HCT116 (cell line): ENCODE measurements at places on chromosomes 3 and 15.

DNA sequence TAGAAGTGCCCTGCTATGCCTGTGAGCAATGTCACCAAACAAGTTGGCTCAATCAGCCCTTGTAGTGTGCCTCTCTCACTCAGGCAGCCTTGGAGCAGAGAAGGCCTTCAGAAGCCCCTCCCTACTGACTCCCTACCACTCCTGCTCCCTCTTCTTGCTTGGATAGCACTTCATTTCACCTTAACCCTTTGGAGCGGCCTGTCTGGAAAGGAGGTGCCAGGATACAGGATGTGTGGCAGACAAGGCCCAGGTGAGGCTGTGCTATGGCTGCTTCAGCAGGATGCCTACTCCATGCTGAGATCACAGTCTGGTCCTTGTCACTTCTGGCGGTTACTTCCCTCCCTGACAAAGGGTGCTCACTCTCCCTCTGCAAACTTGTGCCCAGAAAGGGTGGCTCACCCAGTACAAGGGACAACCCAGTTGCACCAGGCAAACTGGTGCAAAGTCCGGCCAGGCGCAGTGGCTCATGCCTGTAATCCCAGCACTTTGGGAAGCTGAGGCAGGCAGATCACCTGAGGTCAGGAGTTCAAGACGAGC is 1.1 kb downstream of the MON1A start:
- H3K4me3 ChIP-seq = peak overlapping the region; percentile 23
- no peaks in the 10 kb centered on the region for H3K27me3 ChIP-seq
- no peaks in the 10 kb centered on the region for H3K36me3 ChIP-seq
- peaks cover 49% of the 10 kb centered on the region for H3K4me1 ChIP-seq
- H3K27ac ChIP-seq = peak overlapping the region; percentile 14; the same call in 1 of the 2 replicates

- no peaks in the 10 kb centered on the region for H3K4me1 ChIP-seq
- H3K27me3 ChIP-seq = no peaks in the 10 kb centered on the region
- no peak overlapping the region for H3K27ac ChIP-seq
- no peaks in the 10 kb centered on the region for H3K36me3 ChIP-seq
Observed at GRCh38 chr3:47464588-47464987, 11.2 kb downstream of the SCAP start.

DNA sequence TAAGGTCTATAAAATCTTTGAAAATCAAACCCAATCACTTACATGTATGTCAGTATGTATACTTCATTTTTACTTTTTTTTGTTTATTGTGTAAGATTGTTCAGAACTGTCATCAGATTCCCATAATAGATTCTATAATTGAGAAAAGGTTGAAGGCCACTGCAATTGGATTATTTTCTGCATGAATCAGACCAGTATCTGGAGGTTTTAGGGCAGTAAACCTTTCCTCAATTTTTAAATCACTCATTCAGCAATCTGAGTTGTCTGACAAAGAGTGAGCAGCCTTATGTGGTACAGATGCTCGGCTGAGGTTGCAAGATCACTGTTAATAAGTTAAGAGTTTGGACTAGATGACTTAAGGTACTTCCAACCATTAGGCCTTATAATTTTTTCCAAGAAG is 96.0 kb downstream of the TP63 start:
- no peak overlapping the region for H3K27ac ChIP-seq
- no peak overlapping the region for H3K4me3 ChIP-seq
- no peaks in the 10 kb centered on the region for H3K27me3 ChIP-seq
- H3K36me3 ChIP-seq = no peaks in the 10 kb centered on the region

DNA sequence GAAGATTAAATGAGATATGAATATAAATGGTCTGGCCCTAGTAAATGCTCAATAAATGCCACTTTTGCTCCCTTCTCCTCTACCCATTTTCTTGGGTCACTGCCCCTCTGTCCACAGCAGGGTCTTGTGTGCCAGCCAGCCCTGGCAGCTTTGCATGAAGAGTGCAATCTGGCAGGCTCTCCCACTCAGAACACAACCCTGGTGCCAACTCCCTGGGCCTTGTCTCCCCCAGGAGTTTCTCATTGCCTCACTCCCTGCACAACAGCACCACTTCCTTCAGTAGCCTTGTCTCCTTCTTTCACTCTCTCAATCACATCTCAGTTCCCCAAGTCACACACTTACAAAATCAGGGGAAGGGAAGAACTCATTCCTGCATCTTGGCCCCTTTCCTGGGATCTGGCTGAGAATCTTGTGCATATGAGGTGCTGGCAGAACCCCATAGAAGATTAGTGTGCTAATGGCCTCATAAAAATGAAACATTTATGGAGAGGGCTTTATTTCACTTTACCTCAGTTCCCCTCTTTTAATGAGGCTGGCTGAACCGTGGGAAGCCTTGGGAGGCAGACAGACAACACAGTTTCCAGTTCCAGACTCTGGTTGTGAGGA is 445.9 kb upstream of the PROK2 start:
- H3K4me1 ChIP-seq = no peaks in the 10 kb centered on the region
- no peaks in the 10 kb centered on the region for H3K36me3 ChIP-seq
- DNase-seq = no peak
- peaks cover 52% of the 10 kb centered on the region for H3K27me3 ChIP-seq
- no peak overlapping the region for H3K4me3 ChIP-seq
- no peak overlapping the region for H3K27ac ChIP-seq

- no peaks in the 10 kb centered on the region for H3K4me1 ChIP-seq
- peaks cover 9% of the 10 kb centered on the region; the same call in 1 of the 2 replicates for H3K36me3 ChIP-seq
- no peak overlapping the region for H3K27ac ChIP-seq
- DNase-seq = no peak
Observed at GRCh38 chr15:85722374-85723152, 72.2 kb downstream of the KLHL25 start.

DNA sequence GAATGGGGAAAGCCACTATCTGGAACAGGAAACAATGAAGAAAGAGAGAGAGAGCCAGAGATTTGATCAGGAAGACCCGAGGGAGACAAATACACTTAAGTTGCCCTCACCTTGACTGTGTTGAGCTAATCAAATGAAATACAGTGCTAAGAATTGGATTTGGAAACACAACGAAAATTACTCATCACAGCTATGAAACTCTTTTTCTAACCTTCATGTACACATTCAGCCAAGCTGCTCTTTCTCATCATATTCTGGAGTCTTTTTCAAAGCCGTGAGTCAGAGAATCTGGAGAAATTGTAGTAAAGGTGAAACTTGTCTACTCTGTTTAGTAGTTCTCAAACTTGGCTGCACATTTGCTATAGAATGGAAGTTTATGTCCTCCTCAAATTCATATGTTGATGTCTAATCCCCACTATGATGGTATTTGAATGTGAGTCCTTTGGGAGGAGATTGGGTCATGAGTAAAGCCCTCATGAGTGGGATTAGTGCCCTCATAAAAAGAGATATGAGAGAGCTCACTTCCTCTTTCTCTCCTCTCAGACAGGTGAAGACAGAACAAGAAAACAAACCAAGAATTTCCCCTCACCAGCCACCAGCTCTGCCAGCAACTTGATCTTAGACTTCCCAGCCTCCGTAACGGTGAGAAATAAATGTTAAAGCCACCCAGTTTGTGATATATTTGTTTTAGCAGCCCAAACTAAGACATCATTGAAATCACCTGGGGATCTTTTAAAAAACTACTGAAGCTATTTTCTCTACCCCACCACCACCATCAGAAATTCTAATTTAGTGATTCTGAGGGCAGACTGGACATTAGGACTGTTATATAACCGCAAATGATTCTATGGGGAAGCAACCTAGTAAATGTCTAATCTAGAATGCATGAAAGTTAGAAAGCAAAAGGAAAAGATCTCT is 143.6 kb upstream of the GRM7 start:
- DNase-seq = no peak
- no peaks in the 10 kb centered on the region; the same call in 1 of the 2 replicates for H3K27me3 ChIP-seq
- H3K4me3 ChIP-seq = no peak overlapping the region
- H3K36me3 ChIP-seq = no peaks in the 10 kb centered on the region
- H3K4me1 ChIP-seq = no peaks in the 10 kb centered on the region

DNA sequence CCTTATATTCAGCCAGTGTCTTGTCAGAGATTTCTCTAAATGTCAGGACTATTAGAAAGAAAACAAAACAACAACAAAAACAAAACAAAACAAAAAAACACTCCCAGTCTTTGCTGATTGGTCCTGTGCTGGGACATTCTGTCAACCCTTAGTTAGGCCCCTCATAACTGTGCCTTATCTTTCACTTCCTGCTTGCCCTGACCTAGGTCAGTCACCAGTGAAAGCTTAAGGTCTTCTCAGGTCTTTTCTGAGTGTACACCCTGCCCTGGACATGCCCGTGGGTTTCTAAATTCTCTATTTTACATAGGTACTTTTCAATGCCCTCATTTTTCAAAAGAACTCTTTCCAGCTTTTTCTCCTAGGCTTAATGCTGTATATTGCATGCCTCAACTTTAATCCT is 454.1 kb downstream of the GRM7 start:
- H3K4me1 ChIP-seq = no peaks in the 10 kb centered on the region
- no peaks in the 10 kb centered on the region for H3K36me3 ChIP-seq
- no peak overlapping the region for H3K27ac ChIP-seq

GRCh38 chr3:183560607-183561006 is 5.1 kb upstream of the KLHL6 start:
- no peak overlapping the region for H3K27ac ChIP-seq
- H3K4me3 ChIP-seq = no peak overlapping the region
- no peak for DNase-seq
- no peaks in the 10 kb centered on the region for H3K4me1 ChIP-seq

DNA sequence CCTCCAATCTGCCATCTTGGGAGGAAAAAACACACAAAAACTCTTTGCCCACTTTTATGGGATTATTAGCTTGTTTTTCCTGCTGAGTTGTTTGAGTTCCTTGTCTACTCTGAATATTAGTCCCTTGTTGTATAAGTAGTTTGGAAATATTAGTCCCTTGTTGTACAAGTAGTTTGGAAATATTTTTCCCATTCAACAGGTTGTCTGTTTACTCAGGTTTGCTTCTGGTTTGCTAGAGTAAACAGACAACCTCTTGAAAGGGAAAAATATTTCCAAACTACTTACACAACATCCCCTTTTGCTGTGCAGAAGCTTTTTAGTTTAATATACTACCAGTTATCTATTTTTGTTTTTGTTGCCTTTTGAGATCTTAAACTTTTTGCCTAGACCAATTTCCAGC is 193.3 kb upstream of the MANF start:
- no peaks in the 10 kb centered on the region for H3K4me1 ChIP-seq
- no peaks in the 10 kb centered on the region for H3K36me3 ChIP-seq
- no peaks in the 10 kb centered on the region for H3K27me3 ChIP-seq
- no peak overlapping the region for H3K4me3 ChIP-seq
- H3K27ac ChIP-seq = no peak overlapping the region

- H3K4me3 ChIP-seq = no peak overlapping the region
- H3K36me3 ChIP-seq = no peaks in the 10 kb centered on the region
- no peak for DNase-seq
- no peaks in the 10 kb centered on the region for H3K4me1 ChIP-seq
- no peaks in the 10 kb centered on the region for H3K27me3 ChIP-seq
Observed at GRCh38 chr15:35665896-35666536, 120.1 kb upstream of the DPH6 start.

- H3K27me3 ChIP-seq = no peaks in the 10 kb centered on the region
- H3K27ac ChIP-seq = no peak overlapping the region
- no peaks in the 10 kb centered on the region for H3K4me1 ChIP-seq
- H3K36me3 ChIP-seq = no peaks in the 10 kb centered on the region
Observed at GRCh38 chr15:35603301-35603700, 57.3 kb upstream of the DPH6 start.

- H3K4me1 ChIP-seq = peaks cover 41% of the 10 kb centered on the region
- H3K36me3 ChIP-seq = peaks cover 25% of the 10 kb centered on the region; the same call in 1 of the 2 replicates
- no peaks in the 10 kb centered on the region for H3K27me3 ChIP-seq
- no peak overlapping the region for H3K4me3 ChIP-seq
- H3K27ac ChIP-seq = peak overlapping the region; percentile 93; the same call in 1 of the 2 replicates
Observed at GRCh38 chr3:50323092-50323600, 601 bp upstream of the HYAL2 start.

DNA sequence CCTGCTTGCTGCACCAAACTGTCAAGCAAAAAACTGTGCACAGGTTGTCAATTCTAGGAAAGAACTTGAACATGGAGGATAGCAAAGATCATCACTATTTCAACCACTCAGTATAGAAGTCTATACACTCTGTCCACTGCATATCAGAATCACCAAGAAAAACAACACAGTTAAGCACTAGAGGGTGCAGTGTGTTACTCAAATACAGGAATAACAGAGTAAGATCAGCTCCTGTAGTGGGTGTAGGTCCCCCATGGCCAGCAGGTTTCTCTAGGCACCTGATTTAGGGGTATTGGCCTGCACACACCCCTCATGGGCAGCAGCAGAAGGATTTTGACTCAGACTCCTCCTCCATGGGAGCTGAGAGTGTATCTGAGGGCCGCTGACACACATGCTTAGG is 464.1 kb downstream of the EPHA6 start:
- no peaks in the 10 kb centered on the region for H3K27me3 ChIP-seq
- no peak overlapping the region for H3K4me3 ChIP-seq
- no peaks in the 10 kb centered on the region for H3K4me1 ChIP-seq
- H3K36me3 ChIP-seq = no peaks in the 10 kb centered on the region
- H3K27ac ChIP-seq = no peak overlapping the region

GRCh38 chr3:46100812-46101211 is 73.5 kb upstream of the XCR1 start:
- H3K4me3 ChIP-seq = no peak overlapping the region
- DNase-seq = no peak
- H3K4me1 ChIP-seq = peaks cover 6% of the 10 kb centered on the region; the same call in 1 of the 2 replicates
- H3K27ac ChIP-seq = no peak overlapping the region

- peaks cover 3% of the 10 kb centered on the region; the same call in 1 of the 2 replicates for H3K4me1 ChIP-seq
- peak overlapping the region; percentile 99 for H3K4me3 ChIP-seq
- peak overlapping the region; percentile 38 for H3K27ac ChIP-seq
- H3K36me3 ChIP-seq = peaks cover 9% of the 10 kb centered on the region; the same call in 1 of the 2 replicates
Observed at GRCh38 chr3:101725194-101725889, 928 bp downstream of the CEP97 start.

DNA sequence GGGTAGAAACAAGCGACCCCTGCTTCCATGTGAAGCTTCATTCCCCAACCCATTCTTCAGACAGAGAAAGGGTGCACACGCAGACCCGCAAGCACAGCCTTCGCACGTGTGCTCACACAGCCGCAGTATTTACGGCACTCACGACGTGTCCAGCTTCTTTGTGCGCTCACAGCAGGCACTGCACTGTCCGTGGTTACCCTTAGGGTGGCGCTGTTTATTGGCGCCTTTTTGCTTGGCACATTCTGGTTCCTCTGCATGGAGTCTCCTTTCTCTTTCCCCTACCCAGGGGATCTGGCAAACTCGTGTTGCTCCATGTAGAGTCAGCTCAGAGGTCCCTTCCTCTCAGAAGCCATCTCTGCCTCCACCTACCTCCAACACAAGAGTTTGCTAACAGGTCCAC is 115.1 kb downstream of the SLCO3A1 start:
- no peak overlapping the region for H3K4me3 ChIP-seq
- peaks cover 15% of the 10 kb centered on the region for H3K4me1 ChIP-seq
- H3K27me3 ChIP-seq = no peaks in the 10 kb centered on the region
- H3K36me3 ChIP-seq = no peaks in the 10 kb centered on the region
- no peak overlapping the region for H3K27ac ChIP-seq
- no peak for DNase-seq

- no peaks in the 10 kb centered on the region for H3K36me3 ChIP-seq
- no peak overlapping the region for H3K4me3 ChIP-seq
- H3K27me3 ChIP-seq = no peaks in the 10 kb centered on the region
- peaks cover 11% of the 10 kb centered on the region for H3K4me1 ChIP-seq
- H3K27ac ChIP-seq = no peak overlapping the region
- peak; percentile 15 for DNase-seq
Observed at GRCh38 chr3:123880998-123881561, 3.1 kb downstream of the MYLK start.
